Tongue (tissue), 3 donors: ENCODE measurements at places on chromosomes 2 and 18.

- DNase-seq = no peak
Measured at GRCh38 chr2:215619989-215620388, 184.1 kb upstream of the FN1 start.

DNA sequence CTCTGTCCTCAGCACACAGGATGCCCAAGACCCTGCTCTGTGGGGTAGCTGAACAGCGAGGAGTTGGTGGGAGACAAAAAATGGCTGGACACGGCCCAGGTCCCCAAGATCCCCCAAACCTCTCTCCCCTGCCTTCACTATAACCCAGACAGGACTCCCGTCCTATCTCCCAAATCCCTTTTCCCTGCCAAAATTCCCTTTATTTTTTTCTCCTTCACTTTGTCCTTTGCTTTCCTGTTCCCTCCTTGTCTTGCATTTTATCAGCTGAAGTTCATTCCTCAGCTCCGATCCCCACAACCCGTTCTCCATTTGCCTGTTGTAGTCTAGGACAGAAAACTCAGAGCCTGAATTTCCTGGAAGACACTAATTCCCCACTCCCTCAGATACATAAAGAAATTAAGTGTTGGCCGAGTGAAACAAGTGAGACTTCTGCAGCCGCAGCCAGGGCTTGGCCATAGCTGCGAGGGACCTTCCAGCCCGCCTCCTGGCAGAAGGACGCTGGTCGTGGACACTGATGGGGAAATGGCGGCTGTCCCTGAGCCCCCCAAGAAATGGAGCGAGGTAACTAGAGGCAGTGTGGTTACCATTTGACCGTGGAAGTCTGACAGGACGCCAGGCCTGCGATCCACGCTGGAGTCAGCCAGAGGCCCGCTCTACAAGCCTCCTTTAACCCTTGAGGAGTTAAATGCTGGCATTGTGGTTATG, 173.6 kb downstream of the BCL2 start:
- peak; percentile 58 for DNase-seq

DNA sequence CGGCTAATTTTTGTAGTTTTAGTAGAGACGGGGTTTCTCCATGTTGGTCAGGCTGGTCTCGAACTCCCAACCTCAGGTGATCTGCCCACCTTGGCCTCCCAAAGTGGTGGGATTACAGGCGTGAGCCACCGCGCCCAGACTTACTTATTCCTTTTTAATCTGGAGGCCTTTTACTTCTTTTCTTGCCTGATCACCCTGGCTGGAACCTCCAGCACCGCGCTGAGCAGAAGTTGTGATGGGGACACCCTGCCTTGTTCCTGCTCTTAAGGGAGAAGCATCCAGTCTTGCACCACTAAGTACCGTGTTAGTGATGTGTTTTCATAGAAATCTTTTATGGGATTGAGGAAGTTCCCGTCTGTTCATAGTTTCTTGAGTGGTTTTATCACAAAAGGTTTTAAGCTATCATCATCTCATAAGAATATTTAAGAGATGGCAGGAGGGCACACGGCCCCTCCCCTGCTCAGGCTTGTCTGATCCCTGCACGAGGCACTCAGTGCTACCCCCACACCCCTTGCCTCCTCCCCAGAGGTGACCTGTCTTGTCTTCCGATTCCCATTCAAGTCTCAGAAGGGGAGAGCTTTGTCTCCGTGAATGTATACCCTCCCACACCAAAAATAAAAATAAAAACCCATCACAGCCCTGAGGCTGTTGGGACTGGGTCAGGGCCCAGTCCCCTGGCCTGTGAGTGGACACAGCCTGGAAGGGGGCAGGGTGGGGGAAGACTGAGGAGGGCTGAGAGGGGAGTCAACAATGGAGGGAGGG, 65.3 kb upstream of the SMAD7 start:
- no peak for DNase-seq

GRCh38 chr2:237661799-237662328, 34.5 kb downstream of the LRRFIP1 start:
- DNase-seq = no peak

DNA sequence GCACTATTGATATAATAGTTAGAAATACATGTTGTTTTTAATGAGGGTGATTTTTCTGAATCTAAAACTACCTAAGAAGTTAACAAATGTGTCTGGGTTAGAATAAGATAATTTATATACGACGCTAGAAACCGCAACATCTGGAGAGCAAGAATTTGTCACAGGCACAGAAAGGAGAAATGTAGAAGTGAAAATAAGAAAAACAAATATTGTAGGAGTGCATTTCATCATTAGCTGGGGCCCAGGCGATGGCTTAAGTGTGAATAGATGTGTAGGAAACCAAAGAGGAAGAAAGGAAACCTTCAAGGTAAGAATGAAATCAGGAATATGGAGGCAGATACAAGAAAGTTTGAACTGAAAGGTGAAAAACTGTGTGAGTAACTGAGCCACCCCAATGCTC, 90.3 kb downstream of the LRP2 start:
- no peak for DNase-seq

DNA sequence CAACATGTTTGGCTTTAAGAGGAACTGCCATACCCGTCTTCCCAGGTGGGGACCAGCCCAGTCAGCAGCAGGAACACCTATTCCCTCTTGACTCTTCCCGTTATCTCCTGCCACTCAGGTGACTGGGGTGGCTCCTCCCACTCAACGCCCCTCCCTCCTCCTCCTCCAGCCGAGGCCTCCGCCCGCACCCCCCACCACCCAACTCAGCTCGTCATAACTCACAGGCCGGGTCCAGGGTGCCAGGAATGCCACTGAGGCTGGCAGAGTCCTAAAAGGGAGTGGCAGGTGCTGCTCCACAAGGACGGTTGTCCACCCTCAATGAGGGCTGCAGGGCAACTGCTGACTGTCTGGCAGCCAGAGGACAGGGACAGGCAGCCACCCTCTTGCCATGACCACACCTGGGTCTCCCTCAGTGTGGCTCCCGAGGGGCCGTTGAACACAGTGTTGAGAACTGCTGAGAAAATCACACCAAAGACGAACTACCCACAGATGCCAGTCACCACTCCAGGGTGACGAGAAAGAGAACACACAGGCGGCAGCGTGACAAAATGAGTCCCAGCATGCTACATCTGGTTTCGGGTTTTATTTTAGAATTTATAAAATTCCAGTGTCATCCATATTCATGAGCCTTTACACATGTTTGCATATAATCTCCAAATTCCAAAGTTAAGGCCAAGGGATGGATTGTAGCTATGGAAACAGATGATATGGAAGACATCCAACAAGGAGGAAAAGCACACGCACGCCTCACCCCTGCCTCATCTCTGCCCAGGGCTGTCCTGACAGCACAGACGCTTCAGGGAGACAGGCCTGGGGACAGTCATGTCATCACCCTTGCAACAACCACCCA, 38.5 kb downstream of the ANO7 start:
- DNase-seq = no peak

DNA sequence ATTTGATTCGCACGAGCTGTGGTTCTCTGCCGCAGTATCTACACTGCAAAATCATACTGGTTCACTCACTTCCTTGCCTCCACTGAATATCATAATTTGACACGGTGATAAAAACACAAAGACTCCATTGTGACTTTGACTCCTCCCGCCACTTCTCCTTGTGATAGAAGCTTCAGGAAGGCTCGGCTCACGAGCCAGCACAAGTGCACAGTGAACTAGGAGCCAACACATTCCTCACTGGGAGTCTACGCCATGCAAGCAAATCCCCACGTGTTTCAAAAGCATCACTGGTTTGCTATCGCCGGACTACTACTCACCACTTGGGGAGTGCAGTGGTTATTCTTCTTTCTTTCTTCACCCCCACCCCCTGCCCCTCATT, 293.3 kb upstream of the PARD3B start:
- DNase-seq = no peak

DNA sequence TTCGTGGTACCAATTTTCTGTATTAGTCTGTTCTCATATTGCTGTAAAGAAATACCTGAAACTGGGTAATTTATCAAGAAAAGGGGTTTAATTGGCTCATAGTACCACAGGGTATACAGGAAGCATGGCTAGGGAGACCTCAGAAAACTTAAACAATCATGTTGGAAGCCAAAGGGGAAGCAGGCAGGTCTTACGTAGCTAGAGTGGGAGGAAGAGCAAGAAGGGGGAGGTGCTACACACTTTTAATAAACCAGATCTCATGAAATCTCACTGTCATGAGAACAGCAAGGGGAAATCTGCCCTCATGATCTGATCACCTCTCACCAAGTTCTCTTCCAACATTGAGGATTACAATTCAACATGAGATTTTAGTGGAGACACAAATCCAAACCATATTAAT, 226.8 kb upstream of the TPO start:
- no peak for DNase-seq

DNA sequence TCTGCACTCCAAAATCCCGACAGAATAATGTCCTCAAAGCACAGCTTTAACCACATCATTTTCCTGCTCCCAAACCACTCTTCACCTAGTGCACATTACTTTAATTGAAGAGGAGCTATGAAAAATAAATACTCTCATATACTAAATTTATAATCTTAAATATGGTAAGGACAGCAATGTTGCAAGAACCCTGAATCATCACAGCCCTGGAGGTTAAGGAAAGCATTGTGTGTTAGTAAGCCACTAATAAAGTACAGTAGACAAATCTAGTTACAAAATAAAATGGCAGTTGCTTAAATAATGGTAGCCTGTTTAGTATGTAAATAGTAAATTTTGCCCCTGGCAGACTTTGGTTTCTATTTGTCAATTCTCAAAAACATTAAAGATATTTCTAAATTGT, 27.0 kb upstream of the CCDC178 start:
- no peak for DNase-seq

DNA sequence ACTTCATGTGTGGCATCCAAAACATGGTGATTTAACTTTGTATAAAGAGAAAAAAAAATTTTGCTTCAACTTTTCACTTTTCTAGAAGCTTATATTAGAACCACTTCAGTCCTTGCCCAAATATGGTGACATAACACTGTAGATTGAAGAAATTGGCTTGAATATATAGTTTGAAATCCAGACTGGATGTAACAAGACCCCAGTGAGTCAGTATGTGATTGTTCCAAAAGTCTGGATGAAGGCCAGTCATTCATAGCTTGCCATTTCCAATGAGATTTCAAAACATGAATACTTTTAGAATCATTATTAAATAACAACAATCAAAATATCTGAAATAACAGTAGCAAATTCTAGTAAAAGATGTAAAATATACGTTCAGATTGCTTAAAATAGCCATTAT, 104.8 kb upstream of the FN1 start:
- peak; percentile 84 for DNase-seq

DNA sequence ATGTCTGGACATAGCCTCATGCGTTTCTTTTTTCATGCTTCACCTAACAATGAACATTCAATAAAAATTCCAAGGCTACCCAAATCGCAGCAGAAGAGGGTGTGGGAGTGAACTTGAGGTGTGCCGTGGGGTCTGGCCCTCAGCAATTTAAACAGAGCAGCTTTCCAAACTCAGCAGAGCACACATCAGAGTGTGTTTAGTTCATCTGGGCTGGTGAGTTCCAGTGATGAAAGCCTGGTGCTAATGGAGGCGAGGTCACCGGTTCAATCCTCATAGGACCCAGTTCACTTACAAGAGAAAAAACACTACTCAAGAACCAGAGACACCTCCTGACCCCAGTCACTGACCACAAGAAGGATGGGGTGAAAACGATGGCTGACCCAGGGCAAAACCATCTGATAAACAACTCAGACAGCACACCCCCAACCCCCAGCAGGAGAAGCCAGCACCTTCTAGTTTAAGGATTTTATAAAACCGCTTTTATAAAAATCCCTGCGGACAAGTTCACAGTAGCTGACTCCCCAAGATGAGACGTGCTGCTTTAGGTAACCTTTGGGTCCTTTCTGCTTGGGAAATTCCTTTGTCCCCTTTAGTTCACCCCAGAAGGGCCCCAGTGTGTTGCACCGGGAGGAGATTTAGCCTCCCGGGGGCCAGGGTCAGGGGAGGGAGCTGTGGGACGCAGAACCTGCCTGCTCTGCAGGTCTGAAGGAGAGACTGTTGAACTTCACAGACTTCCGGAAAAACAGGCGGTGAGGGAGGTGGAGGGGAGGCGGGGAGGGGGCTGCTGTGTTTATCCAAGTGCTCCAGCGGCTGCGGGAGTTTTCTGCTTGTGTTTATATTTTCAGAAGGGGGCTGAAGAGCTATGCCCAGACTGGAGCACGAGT, 152.7 kb upstream of the SOX11 start:
- DNase-seq = peak; percentile 34

DNA sequence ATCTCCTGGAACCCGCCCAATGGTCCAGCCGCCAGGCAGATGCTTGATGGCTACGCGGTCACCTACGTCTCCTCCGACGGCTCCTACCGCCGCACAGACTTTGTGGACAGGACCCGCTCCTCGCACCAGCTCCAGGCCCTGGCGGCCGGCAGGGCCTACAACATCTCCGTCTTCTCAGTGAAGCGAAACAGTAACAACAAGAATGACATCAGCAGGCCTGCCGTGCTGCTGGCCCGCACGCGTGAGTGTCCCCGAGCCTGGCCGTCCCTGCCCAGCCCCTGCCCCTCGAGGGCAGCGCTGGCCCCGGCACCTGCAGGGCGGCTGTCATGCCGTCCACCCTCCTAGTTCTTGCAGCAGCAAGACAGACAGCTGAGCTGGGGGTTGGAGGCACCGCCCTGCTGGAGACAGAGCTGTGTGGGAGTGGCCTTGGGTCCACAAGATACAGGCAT, 36.7 kb downstream of the MTERF4 start:
- DNase-seq = no peak

DNA sequence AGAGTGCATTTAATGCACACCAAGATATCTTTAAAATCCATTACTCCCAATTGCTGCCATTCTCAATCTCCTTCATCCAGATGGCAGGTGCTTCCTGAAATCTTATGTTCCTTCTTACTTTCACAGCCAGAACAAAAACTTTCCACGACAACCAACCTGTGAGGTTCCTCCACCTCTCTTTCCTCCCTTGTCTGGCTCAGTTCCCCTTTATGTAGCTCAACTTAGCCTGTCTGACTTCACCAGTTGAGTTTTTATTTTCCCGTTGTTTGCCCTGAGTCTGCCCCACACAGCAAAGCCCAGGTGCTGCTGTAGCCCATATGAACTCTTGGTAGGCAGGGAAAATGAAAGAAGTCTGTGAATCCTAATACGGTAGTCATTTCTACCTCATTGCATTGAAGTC, 112.5 kb downstream of the MREG start:
- DNase-seq = no peak

- DNase-seq = peak; percentile 70
Measured at GRCh38 chr2:47072018-47072691, 83.0 kb downstream of the STPG4 start.

DNA sequence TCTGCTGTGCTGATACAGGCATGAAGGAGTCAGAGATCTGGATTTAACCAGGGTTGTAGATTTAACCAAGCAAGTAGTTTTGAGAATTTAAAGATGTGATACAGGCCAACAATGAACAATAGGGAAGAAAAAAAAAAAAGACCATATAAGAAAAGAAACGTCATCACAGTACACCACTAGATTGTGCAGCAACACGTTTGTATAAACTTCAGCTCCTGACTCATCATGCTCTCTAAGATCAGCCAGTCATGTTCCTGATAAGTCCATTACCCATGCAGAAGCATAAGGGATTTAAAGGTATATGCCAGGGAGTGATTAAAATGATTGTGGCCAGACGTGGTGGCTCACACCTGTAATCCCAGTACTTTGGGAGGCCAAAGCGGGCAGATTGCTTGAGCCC, 22.3 kb upstream of the ERICH2 start:
- DNase-seq = no peak
